ENCODE measurements at places on chromosomes 16 and 17. TPM values are rescaled to one million over a fixed set of nuclear protein-coding genes. Genes with fewer than 3 reads are reported as not detected.

DNA sequence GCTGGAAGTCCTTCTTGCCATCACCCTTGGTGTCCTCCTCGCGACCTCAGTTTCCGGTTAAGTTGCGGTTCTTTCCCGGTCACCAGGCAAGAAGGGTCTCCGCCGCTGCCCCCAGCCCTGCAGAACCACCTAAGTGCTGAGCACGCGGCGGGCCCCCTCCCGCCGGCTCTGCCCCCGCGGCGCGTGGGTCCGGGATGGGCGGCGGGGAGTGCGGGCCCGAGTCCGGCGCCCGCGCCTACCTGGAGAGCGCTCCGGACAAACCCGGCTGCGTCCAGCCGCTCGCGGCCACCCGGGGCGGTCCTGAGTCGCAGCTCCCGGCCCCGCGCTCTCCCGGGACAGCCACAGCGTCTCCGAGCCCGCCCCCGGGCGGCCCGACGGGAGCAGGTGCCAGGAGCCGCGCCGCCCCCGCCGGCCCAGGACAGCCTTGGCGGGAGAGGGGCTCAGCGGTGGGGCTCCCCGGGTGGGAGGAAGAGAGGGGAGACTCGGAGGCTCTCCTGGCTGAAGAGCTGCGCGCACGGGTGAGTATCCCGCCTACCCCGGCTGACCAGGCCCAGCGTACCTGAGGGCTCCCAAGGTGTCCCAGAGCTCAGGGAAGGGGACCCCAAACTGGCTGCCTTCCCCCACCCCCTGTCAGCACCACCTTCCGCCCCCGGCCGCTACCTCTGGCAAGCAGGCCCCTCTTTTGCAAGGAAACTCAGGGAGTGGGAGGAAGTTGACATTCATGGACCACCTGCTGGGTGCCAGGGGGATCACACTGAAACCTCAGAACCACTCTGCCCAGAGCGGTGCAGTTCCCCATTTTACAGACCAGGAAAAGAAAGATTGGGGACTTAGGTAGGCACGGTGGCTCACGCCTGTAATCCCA, 22.2 kb upstream of the C17orf113 start:
- no peak for DNase-seq
- H3K27me3 ChIP-seq = no peaks in the 10 kb centered on the region
- no peak overlapping the region for H3K4me3 ChIP-seq
- H3K27ac ChIP-seq = no peak overlapping the region
- no peaks in the 10 kb centered on the region for H3K36me3 ChIP-seq

Gene FNDC8
- not detected for total RNA-seq

DNA sequence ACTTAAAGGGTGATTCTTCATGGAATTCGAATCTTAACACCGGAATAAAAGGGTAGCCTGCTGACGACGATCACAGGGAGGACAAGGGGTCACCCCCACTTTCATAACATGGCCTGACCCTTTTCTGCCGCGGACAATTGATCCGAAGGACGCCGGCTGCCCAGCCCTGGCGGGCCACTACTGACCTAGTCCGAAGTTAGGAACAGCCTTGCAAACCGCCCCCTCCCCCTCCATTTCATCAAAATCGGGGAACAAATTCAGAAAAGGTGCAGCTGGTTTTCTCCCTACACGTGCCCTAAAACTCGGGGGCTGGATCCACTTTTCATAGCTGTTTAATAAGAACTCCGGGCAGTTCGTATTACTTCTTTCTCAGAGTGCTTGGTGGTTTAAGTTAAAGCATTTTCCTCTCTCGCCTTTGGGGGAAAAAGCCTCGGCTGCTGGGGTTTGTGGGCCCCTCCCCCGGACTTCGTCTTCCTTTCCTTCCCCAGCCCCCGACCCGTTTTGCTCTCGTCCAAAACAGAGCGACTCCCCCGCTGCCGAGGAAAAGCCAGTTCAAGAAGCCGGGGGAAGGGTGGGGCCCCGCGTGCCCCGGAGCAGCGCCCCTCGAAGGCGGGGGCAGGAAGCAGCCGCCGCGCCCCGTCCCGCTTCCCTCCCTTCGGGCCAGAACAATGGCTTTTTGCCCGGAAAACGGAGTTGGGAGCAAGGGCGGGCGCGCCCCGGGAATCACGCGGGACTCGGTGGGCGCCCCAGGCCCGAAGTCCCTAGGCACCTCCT, 641 bp upstream of the CBX2 start:
- H3K4me3 ChIP-seq = peak overlapping the region; percentile 37
- H3K27me3 ChIP-seq = peaks cover 2% of the 10 kb centered on the region
- peak; percentile 88 for DNase-seq
- no peak overlapping the region for H3K27ac ChIP-seq
- no peaks in the 10 kb centered on the region for H3K36me3 ChIP-seq
- no peaks in the 10 kb centered on the region for H3K4me1 ChIP-seq

GRCh38 chr16:87724490-87725291, 41.1 kb downstream of the KLHDC4 start:
- no peaks in the 10 kb centered on the region for H3K4me1 ChIP-seq
- no peak for DNase-seq
- H3K4me3 ChIP-seq = no peak overlapping the region
- H3K36me3 ChIP-seq = peaks cover 5% of the 10 kb centered on the region
- no peaks in the 10 kb centered on the region for H3K27me3 ChIP-seq
- H3K27ac ChIP-seq = no peak overlapping the region

DNA sequence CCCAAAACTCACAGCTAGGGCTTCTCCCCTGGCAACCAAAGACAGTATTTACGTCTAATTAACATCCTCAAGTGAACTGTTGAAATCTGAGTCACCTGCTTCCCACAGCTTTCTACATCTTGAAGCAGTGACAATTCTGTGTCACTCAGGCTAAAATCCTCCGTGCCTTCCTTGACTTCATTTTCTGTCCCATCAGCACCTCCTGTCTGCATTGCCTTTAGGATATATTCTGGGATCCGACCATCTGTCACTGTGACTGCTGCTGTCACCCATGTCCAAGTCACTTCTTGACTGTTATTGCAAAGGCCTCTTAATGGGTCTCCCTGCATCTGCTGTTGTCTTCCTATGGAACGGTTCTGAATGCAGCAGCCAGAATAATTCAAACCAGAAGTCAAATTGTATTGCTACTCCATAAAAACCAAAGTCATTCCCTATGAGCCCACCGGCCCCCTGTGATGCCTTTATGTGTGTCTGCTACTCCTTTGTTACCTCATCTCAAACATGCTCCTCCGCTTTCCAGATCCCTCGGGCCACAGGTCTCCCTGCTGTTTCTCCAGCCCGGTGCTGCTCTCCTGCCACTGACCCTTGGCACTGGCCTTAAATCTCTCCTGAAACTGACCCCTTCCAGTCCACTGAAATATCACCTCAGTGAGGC, 56.9 kb downstream of the WWP2 start:
- H3K4me3 ChIP-seq = no peak overlapping the region
- H3K36me3 ChIP-seq = no peaks in the 10 kb centered on the region
- H3K27ac ChIP-seq = no peak overlapping the region
- DNase-seq = no peak
- H3K4me1 ChIP-seq = peaks cover 2% of the 10 kb centered on the region

GRCh38 chr17:51374209-51374608, 113.9 kb downstream of the UTP18 start:
- H3K4me3 ChIP-seq = no peak overlapping the region
- no peak overlapping the region for H3K27ac ChIP-seq
- H3K27me3 ChIP-seq = no peaks in the 10 kb centered on the region
- no peaks in the 10 kb centered on the region for H3K36me3 ChIP-seq

Gene NOD2
- 3.7 TPM for total RNA-seq

- no peak overlapping the region for H3K27ac ChIP-seq
- no peaks in the 10 kb centered on the region for H3K27me3 ChIP-seq
- H3K36me3 ChIP-seq = no peaks in the 10 kb centered on the region
- H3K4me3 ChIP-seq = no peak overlapping the region
- H3K4me1 ChIP-seq = no peaks in the 10 kb centered on the region
- peak; percentile 69 for DNase-seq
Observed at GRCh38 chr16:49921791-49922456, 66.0 kb upstream of the ZNF423 start.

GRCh38 chr17:57154921-57155320, 69.9 kb downstream of the AKAP1 start:
- no peak overlapping the region for H3K4me3 ChIP-seq
- no peak overlapping the region for H3K27ac ChIP-seq
- H3K36me3 ChIP-seq = no peaks in the 10 kb centered on the region
- H3K4me1 ChIP-seq = no peaks in the 10 kb centered on the region

GRCh38 chr17:21171309-21171922, 42.5 kb downstream of the TMEM11 start:
- DNase-seq = no peak
- no peak overlapping the region for H3K27ac ChIP-seq
- H3K36me3 ChIP-seq = no peaks in the 10 kb centered on the region
- no peaks in the 10 kb centered on the region for H3K4me1 ChIP-seq
- H3K27me3 ChIP-seq = no peaks in the 10 kb centered on the region

Gene ELMO3
- total RNA-seq = 0.97 TPM

DNA sequence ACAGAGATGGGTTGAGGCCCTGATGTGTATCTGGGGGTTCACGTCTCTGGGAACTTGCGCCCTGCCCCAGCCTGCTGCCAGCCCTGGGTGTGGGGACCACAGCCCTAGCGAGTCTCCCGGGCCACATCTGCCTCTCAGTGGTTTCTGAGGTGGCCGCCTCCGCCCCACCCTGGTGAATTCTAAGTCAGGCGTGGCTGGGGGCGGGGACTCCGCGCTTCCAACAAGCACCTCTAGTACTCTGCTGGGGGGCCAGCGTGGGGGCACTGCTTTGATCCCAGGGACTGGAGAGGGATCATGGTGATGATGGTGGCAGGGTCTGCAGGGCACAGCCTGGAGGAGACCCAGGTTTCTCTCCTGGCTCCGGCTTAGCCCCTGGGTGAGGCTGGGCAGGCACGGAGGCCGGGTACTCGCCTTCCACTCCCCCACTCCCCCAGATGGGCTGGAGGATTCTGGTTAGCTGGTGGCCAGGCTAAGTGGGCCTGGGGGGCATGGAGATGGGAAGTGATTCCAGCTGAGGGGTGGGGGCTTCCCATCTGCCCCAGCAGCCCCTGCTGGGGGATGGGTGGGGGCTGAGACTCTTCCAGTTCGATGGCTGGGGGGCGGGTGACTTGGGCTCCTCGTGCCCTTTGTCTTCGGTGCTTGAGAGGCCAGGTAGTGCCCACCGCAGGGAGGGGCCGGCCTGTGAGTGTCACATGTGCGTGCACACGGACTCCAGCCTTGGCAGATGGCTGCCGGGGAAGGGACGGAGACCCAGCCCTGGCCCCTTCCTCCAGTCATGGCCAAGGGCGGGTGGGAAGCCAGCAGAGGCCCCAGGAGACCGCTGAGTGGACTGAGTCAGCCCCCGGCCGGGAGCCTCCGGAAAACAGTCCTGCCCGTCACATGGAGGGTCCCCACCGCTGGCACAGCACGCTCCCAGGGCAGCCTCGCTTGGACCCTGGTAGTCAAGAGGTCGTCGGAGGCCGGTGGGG, 3.9 kb downstream of the GLIS2 start:
- no peaks in the 10 kb centered on the region for H3K27me3 ChIP-seq
- H3K4me3 ChIP-seq = no peak overlapping the region
- DNase-seq = peak; percentile 74
- H3K4me1 ChIP-seq = no peaks in the 10 kb centered on the region

DNA sequence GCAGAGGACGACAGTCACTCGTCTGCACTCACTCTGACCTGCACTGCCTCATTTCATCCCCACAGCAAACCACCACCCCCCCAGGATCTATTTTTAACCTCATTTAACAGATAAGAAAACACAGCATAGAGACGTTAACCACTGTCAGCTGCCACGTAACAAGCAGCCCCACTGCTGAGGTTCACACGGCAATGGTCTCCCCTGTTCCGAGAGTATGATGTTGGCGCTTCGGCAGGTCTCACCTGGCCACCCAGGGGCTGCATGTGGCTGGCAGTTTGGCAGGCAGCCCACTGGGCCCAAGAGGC, 16.1 kb downstream of the ZNF469 start:
- H3K4me3 ChIP-seq = no peak overlapping the region
- H3K27me3 ChIP-seq = no peaks in the 10 kb centered on the region
- H3K27ac ChIP-seq = no peak overlapping the region
- no peak for DNase-seq

GRCh38 chr16:10616756-10617640, 36.6 kb upstream of the EMP2 start:
- no peak overlapping the region for H3K27ac ChIP-seq
- no peaks in the 10 kb centered on the region for H3K27me3 ChIP-seq
- DNase-seq = peak; percentile 81
- H3K4me1 ChIP-seq = no peaks in the 10 kb centered on the region
- no peaks in the 10 kb centered on the region for H3K36me3 ChIP-seq

- H3K4me1 ChIP-seq = no peaks in the 10 kb centered on the region
- no peak overlapping the region for H3K4me3 ChIP-seq
- H3K27me3 ChIP-seq = no peaks in the 10 kb centered on the region
- DNase-seq = no peak
Observed at GRCh38 chr17:37791447-37792399, 46.9 kb upstream of the HNF1B start.

GRCh38 chr17:45782889-45783592, 1.1 kb upstream of the CRHR1 start:
- no peaks in the 10 kb centered on the region for H3K4me1 ChIP-seq
- no peaks in the 10 kb centered on the region for H3K36me3 ChIP-seq
- H3K27me3 ChIP-seq = no peaks in the 10 kb centered on the region
- H3K4me3 ChIP-seq = no peak overlapping the region
- DNase-seq = no peak

Gene TMEM204
- 52.1 TPM for total RNA-seq

DNA sequence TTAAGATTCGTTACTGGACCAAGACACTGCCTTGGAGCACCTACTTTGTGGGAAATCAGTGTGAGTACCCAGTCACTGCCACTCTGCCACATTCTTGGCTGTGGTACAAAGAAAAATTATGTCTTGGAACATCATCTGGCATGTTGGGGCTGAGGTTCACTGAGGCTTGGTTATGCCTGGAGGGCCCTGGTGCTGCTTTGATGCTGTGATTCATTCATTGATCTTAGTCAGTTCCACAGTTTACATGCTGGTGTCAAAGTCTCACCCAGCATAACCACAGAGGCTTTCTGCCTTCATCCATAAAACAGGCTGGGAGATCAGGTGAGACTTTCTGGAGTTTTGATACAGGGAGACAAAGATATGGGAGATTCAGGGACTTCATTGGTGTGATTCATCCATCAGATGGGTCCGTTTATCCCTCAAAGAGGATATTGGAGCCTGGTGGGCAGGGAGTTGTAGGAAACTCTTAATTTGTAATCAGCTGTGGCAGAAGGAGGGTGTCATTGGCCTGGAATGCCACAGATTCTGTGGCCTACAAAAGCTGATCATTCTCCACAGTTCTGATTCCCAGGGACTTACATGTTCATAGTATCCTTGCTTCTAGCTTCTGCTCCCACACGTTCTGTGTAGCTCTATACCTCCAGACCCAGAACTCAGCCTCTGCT, 322.5 kb downstream of the PMP22 start:
- H3K27me3 ChIP-seq = no peaks in the 10 kb centered on the region
- no peaks in the 10 kb centered on the region for H3K4me1 ChIP-seq
- H3K36me3 ChIP-seq = no peaks in the 10 kb centered on the region
- H3K4me3 ChIP-seq = no peak overlapping the region
- no peak for DNase-seq

Gene KRTAP9-4
- total RNA-seq = not detected

DNA sequence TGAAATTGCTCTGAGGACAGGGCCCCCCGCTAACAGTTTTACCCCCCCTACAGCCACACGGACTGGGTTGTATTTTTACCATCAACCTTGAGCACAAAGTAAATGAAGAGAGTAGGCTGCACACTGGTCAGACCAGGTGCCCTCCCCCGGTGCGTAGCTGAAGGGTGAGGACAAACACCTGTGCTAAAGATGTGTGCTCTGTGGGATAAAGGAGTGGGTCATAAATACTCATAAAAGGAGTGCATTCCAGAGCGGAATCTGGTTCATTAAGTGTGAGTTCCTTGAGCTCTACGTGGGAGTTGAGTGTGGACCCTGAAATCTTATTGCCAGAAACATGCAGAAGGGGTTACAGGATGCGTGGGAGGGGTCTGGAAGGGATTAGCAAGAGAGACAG, 217.0 kb downstream of the CCDC182 start:
- DNase-seq = no peak
- H3K27ac ChIP-seq = no peak overlapping the region
- H3K4me1 ChIP-seq = peaks cover 5% of the 10 kb centered on the region
- H3K36me3 ChIP-seq = no peaks in the 10 kb centered on the region
- H3K27me3 ChIP-seq = no peaks in the 10 kb centered on the region
